Osteoblast (primary cell): ENCODE measurements at places on chromosomes 2 and 18. TPM values are rescaled to one million over a fixed set of nuclear protein-coding genes. Genes with fewer than 3 reads are reported as not detected.

BBS5 gene
- 5.8 and 9.1 TPM in 2 replicates for total RNA-seq

SCN9A gene
- total RNA-seq = 1.8 and 2.1 TPM in 2 replicates

DUSP28 gene
- total RNA-seq = 3.2 and 4.7 TPM in 2 replicates

RIT2 gene
- not detected in 2 replicates for total RNA-seq

FHL2 gene
- total RNA-seq = 566 and 568 TPM in 2 replicates

SERPINB11 gene
- not detected in 2 replicates for total RNA-seq
